Natural killer cell treated with Interleukin-12 subunit alpha and Interleukin-12 subunit beta and Interleukin-15 and Interleukin-18, amount 100 ng/mL, for 72 hours (primary cell): ENCODE measurements at places on chromosomes 1 and 21.

DNA sequence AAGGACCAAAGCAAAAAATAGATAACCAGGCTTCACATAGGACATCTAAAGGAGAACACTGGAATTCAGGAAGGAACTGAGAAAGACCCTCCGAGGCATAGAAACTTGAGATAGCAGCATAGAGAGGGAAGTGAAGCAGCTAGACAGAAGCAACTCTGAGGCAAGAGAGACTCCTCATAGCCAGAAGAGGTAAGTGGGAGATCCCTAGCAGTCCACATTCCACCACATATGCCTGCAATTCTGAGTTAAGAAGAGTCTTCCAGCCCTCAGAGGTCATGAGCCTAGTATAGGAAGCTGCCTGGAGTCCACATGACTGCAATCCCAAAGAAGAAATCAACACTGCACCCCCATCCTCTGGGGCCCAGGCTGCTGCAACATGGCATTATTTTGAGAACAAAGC is 13.9 kb upstream of the FGGY start:
- no peak for DNase-seq

- DNase-seq, result no peak
Observed at GRCh38 chr1:218049641-218050040, 235.5 kb upstream of the RRP15 start.

DNA sequence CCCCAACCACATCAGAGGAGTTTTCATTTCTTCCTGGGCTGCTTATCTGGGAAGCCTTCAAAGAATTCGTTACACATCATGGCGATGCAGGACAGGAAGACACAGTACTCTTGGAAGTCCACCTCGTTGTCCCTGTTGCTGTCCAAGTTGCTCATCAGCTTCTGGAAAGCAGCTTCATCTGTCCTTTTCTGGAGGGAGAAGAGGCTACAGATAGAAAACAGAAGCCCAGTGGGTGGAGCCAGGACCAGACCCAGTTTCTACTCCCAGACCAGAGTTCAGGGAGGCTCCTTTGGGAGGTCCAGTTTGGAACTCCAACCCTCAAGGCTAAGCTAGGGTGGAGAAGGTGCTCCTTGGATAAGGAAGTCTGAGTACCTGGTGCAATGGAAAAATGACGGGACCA is 1.9 kb downstream of the S100A4 start:
- no peak for DNase-seq

- no peak for DNase-seq
Observed at GRCh38 chr1:57623039-57623790, 199.4 kb upstream of the DAB1 start.

DNA sequence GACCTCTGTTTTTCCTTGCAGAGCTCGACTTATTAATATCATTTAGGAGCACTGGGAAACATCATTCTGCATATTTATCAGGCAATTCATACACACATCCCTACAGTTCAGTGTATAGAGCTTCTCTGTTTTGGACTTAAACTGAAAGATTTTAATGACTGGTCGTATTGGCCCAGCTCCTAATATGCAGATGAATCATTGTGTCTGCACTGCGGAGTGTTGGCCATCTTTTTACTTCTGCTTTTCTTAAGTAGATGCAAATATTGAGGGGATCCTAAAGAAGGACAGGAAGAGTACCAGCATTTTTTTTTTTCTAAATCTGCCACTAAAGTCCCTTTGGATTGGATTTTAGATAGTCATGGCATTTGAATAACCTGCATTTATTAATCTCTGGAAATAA is 154.8 kb downstream of the BACH1 start:
- DNase-seq, result no peak

- DNase-seq, result no peak
Observed at GRCh38 chr1:43441894-43442637, 11.7 kb downstream of the HYI start.

DNA sequence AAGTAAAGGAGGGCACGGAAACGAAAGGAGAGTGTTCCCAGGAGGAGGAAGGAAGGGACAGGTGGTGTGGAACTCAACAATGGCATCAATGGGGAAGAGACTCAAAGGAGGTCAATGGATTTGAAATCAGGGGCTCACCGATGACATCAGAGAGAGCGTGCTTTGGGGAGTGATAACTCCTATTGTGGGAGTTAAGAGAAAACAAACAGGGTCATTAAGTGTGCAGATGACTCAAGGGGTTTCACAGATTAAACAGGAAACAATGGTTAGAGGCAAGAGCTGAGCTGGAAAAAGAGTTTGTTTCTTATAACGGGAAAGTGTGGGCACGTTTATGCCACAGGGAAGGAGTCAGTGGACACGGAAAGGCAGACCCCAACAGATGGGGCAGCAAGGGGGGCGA is 629.1 kb downstream of the SMYD3 start:
- DNase-seq, result no peak

DNA sequence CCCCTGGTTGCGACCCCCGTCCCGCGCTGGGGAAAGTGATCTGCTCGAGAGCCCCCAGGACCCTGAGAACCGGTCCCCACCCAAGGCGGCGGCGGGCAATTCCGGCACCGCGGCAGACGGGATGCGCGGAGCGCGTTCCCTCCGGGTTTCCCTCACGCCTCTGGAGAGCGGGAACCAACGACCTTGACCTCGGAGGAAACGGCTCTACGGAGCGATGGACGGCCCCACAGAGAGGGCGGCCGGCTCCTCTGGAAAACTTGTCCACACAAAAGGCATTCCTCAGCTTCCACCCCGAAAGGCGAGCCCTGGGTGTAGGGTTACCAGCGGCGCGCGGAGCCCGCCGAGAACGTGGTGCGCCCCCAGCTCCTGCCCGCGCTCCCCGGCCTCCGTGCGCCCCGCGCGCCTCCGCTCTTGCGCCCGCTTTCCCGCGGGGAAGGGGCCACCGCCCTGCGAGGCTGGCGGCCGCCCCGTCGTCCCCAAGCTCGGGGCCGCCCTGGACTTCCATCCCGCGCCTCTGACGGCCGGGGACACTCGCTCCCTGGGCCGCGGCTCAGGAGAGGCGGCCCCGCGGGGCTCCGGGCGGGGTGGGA is 391 bp upstream of the KIAA1614 start:
- DNase-seq, result peak; percentile 53

- no peak for DNase-seq
Observed at GRCh38 chr1:179973198-179974110, 18.8 kb downstream of the CEP350 start.

DNA sequence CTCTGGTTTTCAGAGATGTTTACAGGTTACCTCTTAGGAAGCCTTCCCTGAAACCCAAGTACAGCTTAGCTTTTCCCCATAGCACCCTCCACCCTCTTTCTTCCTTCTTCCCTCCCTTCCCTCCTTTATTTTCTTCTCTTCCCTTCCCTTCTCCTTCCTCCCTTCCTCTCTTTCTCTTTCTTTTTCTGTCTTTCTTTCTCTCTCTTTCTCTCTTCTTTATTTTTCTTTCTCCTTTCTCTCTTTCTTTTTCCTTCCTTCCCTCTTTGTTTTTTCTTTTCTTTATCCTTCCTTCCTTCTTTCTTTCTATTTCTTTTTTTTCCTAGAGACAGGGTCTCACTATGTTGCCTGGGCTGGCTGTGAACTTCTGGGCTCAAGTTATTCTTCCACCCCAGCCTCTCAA is 231.6 kb downstream of the SLC35F3 start:
- no peak for DNase-seq

DNA sequence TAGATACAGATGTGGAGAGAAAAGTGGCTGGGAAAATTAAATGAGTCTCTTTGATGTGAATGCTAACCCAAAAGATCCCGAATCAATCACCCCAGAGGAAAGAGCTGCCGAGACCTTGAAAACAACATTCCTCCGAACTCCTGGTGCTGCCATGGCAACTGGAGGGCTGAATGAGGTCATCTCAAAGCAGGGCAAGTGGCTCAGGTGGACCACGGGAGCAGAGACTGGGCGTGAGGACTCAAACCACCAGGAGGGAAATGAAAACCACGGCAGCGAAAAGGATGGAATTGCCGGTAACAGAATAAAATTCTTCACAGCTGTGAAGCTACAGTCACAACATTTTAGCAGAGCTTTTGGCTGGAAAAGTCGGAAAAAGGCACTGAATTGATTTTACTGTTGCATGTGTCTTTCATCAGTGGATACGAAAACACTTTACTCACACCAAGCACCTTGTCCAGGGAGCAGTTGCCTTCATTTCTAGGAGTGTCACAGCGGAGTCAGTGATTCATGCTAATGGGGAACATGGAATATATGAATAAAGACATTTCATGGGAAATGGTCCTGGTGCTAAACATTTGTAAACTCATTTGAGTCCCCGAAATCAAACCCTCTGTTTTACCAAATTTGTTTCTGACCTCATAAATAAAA is 23.2 kb upstream of the BECN2 start:
- no peak for DNase-seq

- DNase-seq, result no peak
Observed at GRCh38 chr1:7255303-7256058, 470.2 kb downstream of the CAMTA1 start.

- no peak for DNase-seq
Observed at GRCh38 chr1:69738458-69739250, 170.9 kb downstream of the LRRC7 start.

GRCh38 chr1:90963651-90964050 is 58.2 kb downstream of the ZNF644 start:
- no peak for DNase-seq

DNA sequence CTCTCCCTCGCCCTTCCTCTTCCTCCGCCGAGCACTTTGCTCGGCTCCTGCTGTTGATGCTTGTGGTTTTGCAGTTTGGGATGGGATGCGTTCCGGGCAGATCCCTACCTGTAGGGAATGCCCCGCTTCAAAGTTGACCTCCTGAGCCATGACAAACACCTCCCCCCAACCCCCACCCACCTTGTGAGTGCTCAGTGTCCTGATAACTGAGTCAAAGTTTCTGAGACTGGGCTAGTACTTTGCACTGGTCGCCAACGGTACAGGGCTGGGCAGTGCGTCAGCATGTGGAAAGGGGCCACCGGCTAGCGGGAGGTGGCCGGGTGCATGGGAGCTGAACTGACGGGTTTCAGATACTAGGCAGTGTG is 771 bp downstream of the RABGAP1L start:
- DNase-seq, result no peak

GRCh38 chr1:178294654-178295053 is 200.8 kb downstream of the RASAL2 start:
- no peak for DNase-seq

DNA sequence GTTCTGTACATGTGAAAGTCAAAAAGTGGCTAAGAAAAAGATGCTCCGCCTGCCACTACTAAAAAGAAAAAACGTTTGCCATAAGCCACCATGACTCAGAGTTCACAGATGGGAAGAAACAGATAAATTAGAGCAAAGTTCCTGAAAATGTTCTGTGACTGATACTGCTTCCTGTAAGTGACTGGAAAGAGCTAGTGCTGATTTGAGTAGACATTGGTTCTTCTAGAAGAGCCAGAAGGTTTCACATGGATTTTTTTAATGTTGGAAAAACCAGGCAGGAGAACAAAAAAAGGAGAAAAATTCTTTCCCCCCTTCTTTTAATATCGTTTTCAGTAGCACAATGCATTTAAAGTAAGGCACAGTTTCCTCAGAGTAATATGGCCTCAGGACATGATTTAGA is 221.4 kb downstream of the HLX start:
- no peak for DNase-seq
